ENCODE measurements at places on chromosomes 4 and X. TPM values are rescaled to one million over a fixed set of nuclear protein-coding genes. Genes with fewer than 3 reads are reported as not detected.

The PRRG1 gene
- total RNA-seq, result 5.9 TPM

DNA sequence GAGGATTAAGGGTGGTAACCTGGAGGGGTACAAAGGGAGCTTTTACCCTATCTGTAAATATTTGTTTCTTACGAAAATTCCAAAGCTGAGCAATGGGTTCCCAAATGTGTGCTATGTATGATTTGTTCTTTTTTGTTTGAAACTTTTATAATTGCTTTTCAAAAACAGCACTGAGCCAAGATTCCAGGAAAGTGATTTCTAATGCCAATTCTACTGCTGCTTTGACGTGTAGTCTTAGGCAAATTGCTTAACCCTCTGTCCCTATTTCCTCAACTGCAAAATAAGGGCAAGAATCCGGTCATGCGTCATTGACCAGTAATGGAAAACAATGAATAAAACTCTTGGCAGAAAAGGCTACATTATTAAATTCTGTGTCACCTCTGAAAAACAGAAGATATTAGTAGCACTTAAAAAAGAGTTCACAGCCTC is 454.7 kb downstream of the IL15 start:
- DNase-seq, result no peak

DNA sequence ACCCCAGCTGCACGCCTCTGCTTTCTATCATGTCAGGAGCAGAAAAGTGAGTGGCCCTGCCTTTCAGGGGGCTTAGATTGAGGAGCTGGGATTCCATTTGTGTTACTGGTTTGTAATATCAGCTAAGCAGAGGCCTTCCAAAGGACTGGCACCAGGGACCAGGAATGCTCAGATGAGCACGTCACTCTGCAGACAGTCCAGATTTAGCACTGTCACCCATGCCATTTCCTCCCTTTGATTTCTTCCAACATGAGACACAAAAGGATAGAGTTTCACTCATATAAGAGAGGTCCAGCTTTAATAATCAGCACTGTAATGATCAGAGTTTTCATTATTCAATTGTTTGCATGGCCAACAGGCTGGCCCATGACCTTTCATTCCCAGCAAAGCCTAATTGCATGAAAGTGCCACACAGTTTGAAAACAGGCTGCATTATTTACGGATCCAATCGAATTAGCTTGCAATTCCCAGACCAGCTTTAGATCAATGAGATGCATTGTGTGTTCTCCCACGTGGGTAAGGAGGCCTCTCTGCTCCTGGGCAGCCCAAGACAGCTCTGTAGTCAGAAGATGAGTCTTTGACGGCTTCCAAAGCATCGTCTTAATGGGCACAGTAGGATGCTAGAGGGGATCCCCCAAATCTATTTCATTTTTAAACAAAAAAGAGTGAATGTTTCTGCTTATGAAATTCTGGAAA is 9.8 kb upstream of the SLC2A9 start:
- no peak for DNase-seq

DNA sequence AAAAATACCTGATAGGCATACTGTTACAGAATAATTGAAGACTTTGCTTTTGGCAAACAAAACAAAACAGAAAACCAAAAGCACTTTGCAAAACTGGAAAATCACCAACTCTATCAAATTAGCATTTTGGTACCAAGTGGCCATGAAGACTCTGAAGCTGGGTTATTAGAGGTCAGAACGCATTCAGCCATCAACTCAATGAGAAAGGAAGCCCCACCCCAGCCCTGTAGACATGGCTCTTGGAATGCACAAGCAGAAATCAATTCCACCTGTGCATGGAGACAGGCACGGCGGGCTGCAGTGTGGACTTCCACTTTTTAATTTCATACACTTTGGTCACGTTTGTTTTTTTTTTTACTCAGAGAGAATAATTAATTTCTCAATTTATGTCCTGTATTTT is 93.6 kb upstream of the DHX15 start:
- no peak for DNase-seq

DNA sequence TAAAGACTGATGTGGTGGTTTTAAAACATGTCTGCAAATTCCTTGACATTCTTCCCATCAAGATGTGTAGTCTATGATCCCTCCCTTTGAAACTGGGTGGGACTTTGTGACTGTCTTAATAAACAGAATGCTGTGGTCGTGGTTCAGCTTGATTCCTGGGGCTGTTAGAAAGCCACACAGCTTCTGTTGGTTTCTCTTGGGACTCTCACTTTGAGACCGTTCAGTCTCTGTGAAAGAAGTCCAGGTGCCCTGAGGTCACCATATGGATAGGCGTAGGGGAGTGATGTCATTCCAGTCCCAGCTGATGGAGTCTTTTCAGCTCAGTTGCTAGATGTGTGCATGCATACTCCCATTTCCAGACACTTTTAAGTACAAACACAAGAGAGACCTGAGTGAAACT is 216.6 kb downstream of the KDR start:
- DNase-seq, result no peak

Measured in sigmoid colon (tissue), 7 donors.